ENCODE measurements at places on chromosomes 7 and 10.

DNA sequence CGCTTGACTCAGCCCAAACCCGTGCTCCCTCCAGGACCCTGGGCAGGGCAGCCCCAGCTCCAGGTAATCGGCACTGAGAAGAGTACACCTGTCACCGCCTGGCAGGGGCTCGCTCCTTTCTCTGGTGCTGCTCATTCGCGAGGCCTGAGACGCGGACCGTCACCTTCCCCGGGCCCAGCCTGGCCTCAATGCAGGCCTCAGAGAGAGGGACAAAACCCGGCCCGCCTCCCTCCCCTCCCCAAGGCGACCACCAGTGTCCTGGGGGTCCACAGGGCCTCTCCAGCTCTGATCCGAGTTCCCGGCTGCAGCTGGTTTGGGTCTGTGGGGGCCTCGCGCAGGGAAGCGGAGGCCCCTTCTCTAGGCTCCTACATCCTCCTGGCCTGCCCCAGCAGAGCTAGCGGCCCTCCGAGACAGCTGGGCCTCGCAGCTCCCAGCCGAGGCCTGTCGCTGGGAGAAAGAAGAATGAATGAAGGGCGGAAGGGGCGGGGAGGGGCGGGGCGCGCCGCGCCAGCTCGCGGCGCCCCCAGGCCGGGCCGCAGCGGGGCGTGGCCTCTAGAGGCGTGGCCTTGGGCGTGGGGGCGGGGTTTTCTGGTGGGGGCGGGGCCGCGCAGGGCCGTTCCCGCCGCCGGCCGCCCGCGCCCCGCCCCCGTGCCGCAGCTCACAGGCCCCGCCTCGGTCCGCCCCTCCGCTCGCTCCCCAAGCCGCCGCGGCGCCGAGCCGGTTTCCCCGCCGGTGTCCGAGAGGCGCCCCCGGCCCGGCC is at the start of gene LIMK1:
TSS of gene LIMK1 (plus strand) at position 688 of the 760 bp plus-strand sequence. CDS start 187 bp downstream, outside the sequence.
- DNase-seq: peak; percentile 74

GRCh38 chr10:108956149-108956548 is 967.2 kb downstream of the XPNPEP1 start:
- DNase-seq: no peak

GRCh38 chr10:6665847-6666246 is 85.8 kb upstream of the PRKCQ start:
- DNase-seq: peak; percentile 4

- no peak for DNase-seq
Observed at GRCh38 chr10:18216482-18216881, 76.3 kb downstream of the CACNB2 start.

DNA sequence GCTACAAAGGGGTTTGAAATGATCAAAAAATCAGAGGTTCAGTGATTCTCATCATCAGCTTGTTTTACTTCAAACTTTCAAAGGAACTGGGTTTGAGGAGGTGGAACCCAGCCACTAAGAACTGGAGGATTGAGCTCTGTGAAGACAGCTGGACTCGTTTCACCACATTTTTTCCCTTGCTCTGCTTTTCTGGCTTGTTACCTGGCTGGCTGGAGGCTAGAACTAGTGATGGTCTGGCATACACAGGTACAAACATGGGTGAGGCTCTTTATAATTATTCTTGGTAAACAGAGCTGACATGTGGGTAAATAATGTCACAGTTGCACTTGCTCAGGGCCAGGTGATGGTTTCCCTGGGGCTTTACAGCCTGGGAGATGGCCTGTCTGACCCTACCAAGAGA is 352.5 kb downstream of the FGFR2 start:
- no peak for DNase-seq

- DNase-seq: no peak
Observed at GRCh38 chr10:36492590-36493515, 632.5 kb upstream of the ANKRD30A start.

GRCh38 chr10:103278862-103279298 is 1.9 kb downstream of the INA start:
- DNase-seq: no peak

DNA sequence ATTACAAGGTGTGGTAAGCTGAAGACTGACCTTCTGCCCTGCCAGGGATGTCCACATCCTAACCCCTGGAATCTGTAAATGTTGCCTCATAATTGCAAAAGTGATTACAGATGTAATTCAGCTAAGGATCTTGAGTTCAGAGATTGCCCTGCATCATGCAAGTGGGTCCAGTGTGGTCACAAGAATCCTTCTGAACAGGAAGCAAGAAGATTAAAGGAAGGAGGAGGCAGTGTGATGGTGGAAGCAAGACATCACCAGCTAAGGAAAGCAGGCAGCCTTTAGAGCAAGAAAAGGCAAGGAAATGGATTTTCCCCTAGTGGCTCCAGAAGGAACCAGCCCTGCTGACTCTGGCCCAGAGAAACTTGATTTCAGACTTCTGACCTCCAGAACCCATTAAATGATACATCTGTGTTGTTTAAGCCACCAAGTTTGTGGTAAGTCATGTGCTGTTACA is 78.1 kb downstream of the USP6NL start:
- no peak for DNase-seq

DNA sequence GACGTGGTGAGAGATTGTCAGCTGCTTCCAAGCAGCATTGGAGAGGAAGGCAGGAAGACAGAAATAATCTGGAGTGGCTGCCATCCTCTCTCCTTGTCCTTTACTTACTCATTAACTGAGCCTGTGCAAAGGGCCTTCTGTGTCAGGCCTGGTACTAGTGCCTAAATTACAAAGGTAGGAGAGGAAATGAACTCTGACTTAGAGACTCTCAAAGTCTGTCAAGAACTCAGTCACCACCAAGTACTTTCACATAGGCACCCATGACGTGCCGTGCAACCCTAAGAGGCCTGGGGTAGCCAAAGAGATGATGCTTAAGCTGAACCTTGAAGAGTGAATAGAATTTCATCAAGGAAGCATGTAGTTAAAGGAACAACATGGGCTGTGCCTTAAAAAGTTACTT is 866.9 kb downstream of the LRMDA start:
- no peak for DNase-seq

DNA sequence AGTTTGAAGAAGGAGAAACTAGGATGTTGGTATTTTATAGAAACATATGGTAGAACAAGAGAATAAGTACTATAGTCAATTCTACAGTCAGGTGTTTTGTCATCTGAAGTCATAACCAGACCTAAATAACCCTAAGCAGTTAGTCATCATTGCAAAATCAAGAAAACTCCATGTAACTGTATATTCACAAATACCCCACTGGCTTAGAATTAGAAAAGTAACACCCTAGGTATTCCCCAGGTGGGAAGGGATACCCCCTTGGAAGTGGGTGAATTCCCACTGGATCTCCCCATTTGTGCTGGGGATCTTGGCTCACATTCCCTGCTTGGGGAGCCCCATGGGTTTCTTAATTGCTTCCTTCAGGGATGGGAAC is 45.9 kb upstream of the ITGB8 start:
- DNase-seq: no peak

- peak; percentile 43 for DNase-seq
Observed at GRCh38 chr7:2894118-2894940, 50.2 kb upstream of the GNA12 start.

GRCh38 chr10:123704812-123705211 is 38.7 kb downstream of the GPR26 start:
- no peak for DNase-seq

DNA sequence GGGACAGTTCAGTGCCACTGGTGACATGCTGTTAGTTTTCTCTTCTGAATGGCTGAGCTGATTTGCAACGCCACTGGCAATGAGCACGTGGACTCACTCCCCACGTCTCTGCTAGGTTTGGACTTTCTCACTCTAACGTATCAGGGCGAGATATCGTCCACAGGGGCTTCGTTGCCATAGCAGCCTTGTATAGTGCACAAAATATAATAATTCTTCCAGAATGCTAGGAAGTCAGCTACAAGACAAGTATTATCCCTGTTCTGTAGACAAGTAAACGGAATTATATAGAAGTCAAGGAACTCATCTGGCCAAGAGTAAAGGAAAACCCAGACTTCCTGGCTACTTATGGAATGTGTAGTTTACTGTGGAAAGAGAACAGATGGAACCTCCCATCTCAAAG is 226.8 kb downstream of the ARHGAP21 start:
- DNase-seq: no peak

DNA sequence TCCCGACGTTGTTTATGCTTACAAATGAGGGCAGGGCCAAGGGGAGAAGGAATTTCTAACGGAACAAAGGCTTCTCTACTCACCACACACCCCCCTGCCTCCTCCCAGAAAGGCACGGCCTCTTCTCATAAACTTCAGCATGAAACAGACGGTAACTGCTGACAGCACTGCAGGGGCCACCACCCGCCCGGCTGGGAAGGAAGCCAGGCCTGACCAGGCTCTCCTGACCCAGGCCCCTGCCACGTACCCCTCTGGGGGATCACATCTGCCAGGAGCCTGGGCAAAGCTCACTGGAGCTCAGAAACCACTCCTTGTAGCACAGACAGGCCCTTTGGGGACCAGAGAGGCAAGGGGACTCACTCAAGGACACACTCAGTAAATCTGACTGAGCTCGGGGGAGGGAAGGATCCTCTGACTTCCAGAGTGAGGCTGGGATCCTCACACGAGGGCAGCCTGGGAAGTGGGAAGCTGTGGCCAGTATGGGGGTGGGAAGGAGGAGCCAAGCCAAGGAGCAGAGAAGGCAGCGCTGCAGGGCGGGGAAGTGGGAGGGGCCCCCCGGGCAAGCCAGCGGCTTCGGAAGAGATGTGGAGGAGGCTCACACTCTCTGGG is 46.1 kb downstream of the ZCCHC24 start:
- no peak for DNase-seq

DNA sequence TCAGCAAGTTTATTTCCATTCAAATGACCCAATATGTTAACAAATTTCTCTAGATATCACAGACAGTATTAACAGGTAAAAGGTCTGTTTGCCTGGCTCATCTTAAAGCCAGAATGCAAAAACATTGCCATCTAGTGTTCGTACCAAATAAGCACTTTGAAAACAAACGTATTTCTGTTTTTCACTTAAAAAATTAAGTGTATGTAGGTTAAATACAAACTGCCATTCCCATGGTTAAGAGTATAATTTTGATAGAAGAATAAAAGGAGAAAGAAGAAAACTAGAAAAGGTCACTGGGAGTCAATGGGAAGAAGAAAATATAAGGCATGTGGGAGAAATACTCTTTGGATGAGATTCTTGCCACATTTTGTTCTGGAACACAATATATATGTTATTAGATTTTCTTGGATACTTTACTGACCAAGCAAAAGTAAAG is 51.0 kb downstream of the ORC5 start:
- no peak for DNase-seq

DNA sequence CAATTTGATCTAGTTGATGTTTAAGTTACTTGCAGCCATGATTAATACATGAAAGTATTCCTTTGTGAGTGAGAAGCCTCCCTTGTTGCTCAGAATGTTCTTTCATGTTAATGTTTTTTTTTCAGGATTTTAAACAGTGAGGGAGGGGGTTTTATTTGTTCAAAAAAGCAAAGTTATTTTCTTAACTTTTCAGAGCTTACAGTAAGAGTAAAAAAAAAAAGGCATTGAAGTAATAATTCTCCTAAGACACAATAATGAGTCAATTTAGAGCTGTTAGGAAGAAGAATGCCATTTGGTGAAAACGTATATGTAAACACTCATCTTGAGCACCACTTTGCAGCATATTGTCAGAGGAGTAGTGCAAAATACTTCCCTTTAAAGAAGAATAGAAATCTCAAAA is 105.8 kb downstream of the SEMA3A start:
- DNase-seq: no peak

DNA sequence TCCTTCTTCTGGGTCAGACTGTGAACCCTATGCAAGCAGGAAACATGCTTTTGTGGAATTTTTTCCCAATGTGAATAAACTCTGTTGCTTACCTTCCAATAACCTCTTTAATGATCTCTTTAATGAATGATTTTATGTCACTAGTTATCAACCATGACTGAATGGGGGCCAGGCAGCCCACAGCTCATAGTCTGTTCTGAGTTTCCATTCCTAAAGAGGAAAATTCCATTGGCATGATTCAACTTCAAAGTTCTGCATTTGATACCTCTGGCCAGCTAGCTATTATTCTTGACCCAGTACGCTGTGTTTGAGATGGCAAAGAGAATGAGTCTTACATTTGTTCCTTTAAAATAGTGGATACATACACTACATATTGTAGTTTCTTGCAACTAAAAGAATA is 867.8 kb upstream of the CELF2 start:
- DNase-seq: no peak

DNA sequence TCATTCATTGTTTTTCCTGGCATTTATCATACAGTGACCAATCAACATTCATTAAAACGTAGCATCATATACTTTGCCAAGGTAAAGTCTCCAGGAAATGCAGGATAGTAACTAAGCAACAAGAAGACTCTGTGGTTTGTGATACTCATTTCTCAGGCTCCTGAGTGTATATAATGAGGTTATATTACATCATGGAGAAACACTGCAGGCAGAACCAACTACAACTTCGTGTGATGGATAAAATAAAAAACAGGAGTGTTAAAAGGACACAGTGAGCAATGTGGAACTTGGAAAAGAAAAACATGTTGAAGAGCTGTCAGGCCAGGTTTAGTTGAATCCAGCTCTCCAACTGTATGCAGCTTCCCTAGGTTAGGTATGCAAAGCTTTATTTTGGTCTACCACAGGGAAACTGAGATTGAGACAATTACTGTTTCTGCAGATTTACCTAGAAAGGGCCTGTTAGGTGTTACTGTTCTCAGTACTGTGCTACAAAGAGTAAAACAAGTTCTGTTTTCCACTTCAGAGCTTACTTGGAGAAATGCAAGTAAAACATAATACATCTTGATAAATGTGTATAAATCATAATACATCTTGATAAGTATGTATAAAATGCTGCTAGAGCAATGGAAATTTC is 7.8 kb upstream of the CCNY start:
- no peak for DNase-seq

GRCh38 chr10:90530521-90530920 is 327.3 kb downstream of the HTR7 start:
- no peak for DNase-seq

GRCh38 chr7:90563286-90563685 is 32.8 kb upstream of the CDK14 start:
- no peak for DNase-seq

DNA sequence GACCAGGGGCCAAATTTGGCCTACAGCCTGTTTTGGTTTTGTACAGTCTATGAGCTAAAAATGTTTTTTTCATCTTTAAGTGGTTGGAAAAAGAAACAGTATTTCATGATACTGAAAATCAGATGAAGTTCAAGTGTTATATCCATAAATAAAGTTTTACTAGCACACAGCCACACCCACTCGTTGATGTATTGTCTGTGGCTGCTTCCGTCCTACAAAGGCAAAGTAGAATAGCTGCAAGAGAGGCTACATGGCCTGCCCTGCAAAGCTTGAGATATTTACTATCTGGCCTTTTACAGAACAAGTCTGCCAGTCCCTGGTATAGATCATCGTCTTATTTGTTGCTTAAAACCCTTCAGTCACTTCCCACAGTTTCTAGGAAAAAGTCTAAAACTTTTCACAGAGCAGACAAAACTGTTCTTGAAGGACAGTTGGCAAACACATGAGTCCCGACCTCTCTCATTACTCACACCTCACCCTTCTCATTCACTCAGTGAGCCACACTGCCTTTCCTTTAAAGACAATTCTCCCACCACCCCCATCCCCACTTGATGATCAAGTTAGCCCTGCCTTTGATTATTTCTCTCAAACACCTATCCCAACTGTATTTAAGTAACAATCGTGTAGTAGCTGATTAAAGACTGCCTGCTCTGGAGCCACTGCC is 9.9 kb downstream of the RHEB start:
- no peak for DNase-seq

GRCh38 chr10:20970044-20970443 is 72.9 kb upstream of the NEBL start:
- no peak for DNase-seq

GRCh38 chr7:158327571-158328180 is 259.9 kb downstream of the PTPRN2 start:
- DNase-seq: no peak

GRCh38 chr7:80478683-80479082 is 33.2 kb downstream of the GNAT3 start:
- DNase-seq: no peak
